Activated CD8-positive, alpha-beta T cell treated with anti-CD3 and anti-CD28 coated beads for 36 hours (primary cell): ENCODE measurements at places on chromosomes 1 and 21. TPM values are rescaled to one million over a fixed set of nuclear protein-coding genes. Genes with fewer than 3 reads are reported as not detected.

- DNase-seq: no peak
Observed at GRCh38 chr1:161298116-161298515, 11.7 kb downstream of the MPZ start.

DNA sequence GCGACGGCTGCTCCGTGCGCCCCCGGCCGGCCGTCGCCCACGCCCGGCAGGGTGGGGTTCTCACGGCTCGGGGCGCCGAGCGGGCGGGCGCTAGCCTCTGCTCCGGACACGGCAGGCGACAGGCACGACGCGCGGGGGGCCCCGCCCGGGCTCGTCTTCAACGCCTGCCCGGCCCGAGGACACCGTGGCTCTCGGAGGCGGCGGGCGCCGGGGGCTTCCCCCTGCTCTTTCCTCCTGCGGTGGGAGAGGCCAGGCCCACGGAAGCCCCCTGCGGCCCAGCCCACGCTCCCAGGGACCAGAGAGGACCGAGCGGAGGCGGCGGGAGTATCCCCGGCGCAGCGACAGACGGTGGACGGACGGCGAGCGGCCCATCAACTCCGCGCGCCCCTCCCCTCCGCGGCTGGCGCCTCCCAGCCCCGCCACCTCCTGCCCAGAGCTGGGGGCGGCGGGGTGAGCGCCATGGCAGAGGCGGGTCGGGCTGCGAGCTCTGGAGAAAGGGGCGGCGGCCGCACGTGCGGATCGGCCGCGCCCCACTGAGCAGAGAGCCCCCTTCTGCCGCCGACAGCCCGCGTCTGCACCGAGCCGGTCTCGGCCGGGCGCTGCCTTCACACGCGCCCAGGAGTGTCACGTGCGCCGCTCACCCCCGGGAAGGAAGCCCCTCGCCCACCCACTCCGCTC lies at the start of the genes SHE and TDRD10:
TSS of gene SHE (minus strand) at position 347 of the 678 bp plus-strand sequence. CDS start 386 bp downstream, outside the sequence.
TSS of gene TDRD10 (plus strand) at position 154 of the 678 bp plus-strand sequence. CDS start 4,685 bp downstream, outside the sequence.
- peak; percentile 30 for DNase-seq

GRCh38 chr21:21232320-21232719 lies 234.1 kb downstream of the NCAM2 start:
- no peak for DNase-seq

- DNase-seq: no peak
Observed at GRCh38 chr1:201676197-201676596, 137.3 kb downstream of the NAV1 start.

The KRTAP11-1 gene
- total RNA-seq: not detected

The PPIAL4G gene
- not detected for total RNA-seq

DNA sequence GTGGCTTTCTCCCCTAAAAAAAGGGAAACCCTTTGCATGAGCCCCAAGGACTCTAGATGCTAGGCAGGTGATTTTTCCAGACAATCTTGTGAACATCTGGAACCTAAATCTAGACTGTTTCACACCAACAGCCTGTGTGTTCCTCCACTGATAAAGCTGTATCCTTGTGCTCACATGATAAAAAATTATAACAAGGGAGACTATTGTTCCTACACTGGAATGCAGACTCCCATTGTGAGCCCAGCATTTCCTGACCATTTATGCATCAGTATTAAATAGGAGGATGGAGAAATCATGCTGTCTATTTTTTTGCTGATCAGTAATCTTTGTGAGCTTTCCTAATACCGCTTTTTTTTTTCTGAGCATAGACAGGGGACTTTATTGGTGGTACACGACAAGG lies 52.5 kb downstream of the ZNF697 start:
- DNase-seq: no peak

DNA sequence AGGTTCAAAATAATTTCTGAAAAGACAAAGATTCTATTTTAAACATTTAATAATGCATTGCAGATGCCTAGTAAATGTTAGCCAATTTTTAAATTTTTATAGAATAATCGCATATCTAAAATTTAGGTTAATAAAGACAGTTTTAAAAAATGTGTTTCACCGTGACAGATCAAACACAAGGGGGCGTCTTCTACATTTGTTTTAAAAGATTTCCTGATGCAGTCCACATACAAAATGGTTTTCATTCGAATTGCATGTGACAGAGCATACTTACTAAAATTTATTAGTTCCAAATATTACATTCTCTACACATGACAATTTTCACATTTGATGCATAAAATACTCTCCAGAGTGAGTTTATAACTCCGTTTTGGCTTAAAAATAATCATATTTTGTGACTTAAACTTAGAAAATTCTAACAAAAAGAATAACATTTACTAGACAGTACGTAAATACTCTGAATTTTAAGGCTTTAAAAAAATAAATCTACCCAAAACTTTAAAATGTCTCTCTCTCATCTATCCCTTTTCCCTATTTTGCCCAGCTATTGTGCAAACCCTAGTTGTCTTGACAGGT lies 75.5 kb downstream of the ADAMTS1 start:
- no peak for DNase-seq

GRCh38 chr1:2115702-2116341 lies 65.6 kb downstream of the PRKCZ start:
- no peak for DNase-seq

DNA sequence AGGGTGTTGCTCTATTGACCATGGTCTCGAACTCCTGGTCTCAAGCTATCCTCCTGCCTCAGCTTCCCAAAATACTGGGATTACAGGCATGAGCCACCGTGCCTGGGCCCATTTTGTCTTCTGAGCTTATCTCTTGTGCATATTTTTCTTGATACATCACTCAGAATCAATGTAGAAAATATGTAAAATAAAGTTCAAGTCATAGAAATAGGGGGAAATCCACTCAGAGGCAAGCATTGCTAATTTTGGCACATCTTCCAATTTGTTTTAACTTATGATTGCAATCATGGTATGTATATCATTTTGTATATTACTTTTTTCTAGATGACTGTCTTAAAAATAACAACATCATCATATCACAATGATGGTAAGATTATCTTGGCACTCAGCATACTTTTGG lies 21.6 kb downstream of the RIT1 start:
- no peak for DNase-seq

The CDCP2 gene
- not detected for total RNA-seq

- no peak for DNase-seq
Observed at GRCh38 chr1:114926607-114927006, 71.9 kb downstream of the SYCP1 start.

The MYOG gene
- not detected for total RNA-seq

DNA sequence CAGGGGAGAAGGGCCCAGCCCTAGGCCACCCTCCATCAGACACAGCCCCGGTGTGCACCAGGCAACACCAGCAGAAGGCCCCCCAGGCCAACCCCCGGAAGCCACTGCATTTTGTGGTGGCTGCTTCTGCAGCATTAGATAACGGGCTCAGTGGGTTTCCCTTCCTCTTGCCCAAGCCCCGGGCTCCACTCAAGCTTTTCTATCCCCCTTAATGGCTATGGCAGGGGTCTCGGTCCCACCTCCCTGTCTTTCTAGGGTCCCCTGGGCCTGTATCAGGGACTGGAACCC lies 18.9 kb downstream of the C1orf174 start:
- no peak for DNase-seq

GRCh38 chr1:110673805-110674336 lies 869 bp downstream of the KCNA3 start:
- DNase-seq: peak; percentile 37

GRCh38 chr21:35201799-35202198 lies 152.7 kb upstream of the RUNX1 start:
- DNase-seq: no peak

The CLDN14 gene
- not detected for total RNA-seq

DNA sequence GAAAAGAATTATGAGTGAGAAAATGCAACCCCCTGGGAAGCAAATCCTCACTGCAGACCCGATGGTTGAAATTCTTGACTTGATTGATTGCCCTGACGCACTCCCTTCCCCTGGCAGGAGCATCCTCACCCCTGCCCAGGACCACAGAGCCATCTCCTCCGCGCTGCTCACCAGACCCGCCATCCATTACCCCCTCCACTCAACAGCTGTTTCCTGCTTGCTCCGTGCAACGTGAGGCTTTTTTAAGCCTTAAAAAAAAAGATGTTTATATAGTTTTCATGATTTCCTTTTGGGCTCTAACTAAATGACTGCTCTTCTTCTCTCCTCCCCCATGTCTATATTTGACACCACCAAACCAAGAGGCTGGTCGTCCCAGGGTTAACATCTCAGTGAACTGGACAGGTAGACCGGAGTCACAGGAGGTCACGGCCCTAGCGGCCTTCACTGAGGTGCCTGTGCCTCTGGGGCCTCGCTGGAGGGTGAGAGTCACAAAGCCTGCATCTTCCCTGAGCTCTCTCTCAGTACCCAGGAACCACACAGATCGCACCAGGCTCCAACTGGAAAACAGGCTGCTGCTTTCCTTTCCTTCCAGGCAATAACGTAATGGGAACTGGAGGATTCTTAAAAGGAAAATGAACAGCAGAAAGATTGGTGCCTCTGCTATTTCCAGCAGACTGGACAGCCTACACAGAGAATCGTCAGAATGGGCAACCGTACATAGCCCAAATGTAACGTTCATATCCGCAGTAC lies 49.8 kb downstream of the ZBTB18 start:
- DNase-seq: peak; percentile 11

GRCh38 chr1:91804546-91805023 lies 81.4 kb downstream of the TGFBR3 start:
- DNase-seq: peak; percentile 88

GRCh38 chr1:55632058-55632457 lies 416.9 kb upstream of the USP24 start:
- no peak for DNase-seq

GRCh38 chr1:210405316-210405715 lies 76.6 kb downstream of the HHAT start:
- DNase-seq: no peak

GRCh38 chr1:9384128-9384527 lies 91.4 kb downstream of the SPSB1 start:
- DNase-seq: no peak

The CACNA1S gene
- total RNA-seq: not detected

- no peak for DNase-seq
Observed at GRCh38 chr1:14759042-14759818, 160.7 kb downstream of the KAZN start.

GRCh38 chr1:176775996-176776395 lies 313.0 kb downstream of the PAPPA2 start:
- DNase-seq: no peak

- DNase-seq: no peak
Observed at GRCh38 chr1:228283476-228284147, 75.8 kb downstream of the OBSCN start.

- DNase-seq: no peak
Observed at GRCh38 chr21:30924146-30924700, 42.8 kb upstream of the KRTAP11-1 start.

DNA sequence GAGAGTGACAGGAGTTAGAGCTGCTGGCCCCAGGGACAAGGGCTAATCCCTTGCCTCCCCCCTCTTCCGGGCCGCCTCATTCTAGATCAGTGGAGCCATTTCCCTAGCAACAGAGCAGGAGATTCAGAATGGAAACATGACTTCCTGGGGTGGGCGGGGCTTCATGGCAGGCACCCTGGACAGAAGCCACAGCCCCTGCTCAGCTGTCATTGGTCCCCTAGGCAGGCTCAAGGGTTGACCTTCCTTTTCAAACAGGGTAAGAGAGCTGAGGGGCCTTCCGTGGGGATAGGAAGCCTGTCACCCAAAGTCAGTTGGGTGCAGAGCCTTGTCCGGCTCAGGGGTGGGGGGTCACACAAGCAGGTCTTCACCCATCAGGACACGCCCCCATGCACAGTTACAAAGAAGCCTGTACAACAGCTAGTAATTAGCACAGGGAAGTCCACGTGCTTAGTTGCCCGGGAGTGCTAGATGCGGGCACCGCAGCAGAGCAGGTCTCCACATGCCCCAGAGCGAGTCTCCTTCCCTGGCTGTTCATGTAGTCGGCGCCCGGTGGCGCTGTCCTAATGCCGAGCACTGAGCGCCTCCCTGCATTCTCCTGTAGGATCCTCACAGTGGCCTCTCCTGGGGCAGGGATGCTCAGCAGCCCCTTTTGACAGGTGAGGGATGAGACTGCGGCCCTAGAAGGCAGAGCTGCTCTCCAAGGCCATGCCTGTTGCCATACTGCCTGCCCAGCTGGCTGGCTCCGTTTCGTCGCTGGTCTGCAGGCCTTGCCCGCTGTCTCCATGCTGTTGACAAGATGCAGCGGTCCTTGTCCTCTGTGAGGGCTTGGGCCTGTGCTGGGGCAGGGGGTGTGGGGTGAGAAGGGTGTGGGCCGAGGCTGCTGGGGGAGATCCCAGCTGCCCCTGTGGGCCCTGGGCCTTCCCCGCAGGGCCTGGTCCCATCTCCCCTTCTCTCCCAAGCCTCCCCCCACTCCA lies 5.1 kb downstream of the TMEM201 start:
- peak; percentile 76 for DNase-seq

DNA sequence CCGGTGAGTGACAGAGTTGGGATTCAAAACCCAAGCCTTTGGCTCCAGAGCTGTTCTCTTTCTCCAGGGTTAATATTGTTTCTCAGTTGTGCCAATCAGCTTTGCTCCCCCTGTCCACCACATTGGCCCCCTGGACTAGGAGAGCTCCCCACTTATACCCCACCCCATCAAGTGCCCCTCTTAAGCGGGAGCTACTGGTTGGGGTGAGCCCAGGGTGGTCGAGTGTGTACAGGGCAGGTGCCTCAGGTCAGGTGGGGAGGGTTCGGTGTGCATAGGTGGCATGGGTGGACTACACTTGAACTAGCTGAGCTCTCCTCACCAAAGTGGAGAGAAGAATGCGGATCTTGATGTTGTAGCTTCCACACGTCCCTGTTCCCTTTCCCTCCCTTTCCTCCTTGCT lies 14.2 kb downstream of the KCNA2 start:
- no peak for DNase-seq

GRCh38 chr1:79711001-79711431 lies 704.5 kb upstream of the ADGRL4 start:
- no peak for DNase-seq

GRCh38 chr1:180945151-180945550 lies 32.5 kb downstream of the KIAA1614 start:
- DNase-seq: no peak

DNA sequence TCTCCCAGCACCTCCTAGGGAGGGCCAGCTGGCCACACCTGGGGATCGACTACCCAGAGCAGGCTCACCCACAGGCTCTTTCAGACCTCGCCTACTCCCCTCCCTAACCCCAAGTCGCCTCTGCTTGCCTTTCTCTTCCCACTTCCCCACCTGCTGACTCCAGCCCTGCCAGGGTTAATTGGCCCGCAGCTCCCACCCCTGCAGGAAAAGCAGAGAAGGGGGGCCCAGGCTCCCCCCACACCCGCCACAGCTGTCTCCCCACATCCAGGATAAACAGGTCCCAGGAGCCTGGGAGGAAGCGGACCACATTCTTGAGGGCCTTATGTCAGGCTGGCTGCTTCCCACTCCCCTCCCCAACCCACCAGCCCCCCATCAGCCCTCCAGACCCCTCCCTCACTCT lies 45.0 kb downstream of the TAS1R2 start:
- DNase-seq: no peak

DNA sequence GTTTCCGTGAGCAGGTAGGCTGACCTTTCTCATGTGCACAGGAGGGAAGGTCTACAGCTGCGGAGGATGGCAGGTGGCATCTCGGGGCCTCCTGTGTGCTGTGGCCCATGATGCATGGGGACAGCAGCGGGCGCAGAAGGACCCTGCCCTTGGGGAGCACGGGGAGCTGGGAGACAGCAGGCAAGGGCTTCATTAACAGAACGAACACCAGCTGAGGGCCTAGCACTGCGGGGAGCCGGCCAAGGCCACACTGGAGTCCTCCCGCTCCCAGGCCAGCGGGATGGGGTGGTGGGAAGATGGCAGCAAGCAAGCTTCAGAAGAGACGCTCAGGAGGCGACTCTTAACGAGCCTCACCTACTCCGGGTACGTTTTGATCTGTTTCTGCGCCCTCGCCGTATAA lies 66.6 kb downstream of the SCCPDH start:
- no peak for DNase-seq
